Endodermal cell (in vitro differentiated cells): ENCODE measurements at places on chromosomes 3 and 15. TPM values are rescaled to one million over a fixed set of nuclear protein-coding genes. Genes with fewer than 3 reads are reported as not detected.
A peak's percentile ranks its signal among the peaks of the same experiment; 100 is the strongest.

GRCh38 chr15:31302778-31303725 lies 23.6 kb upstream of the KLF13 start:
- H3K4me1 ChIP-seq = peaks cover 13% of the 10 kb centered on the region
- DNase-seq = peak; percentile 78
- H3K36me3 ChIP-seq = no peaks in the 10 kb centered on the region
- peaks cover 39% of the 10 kb centered on the region for H3K27me3 ChIP-seq
- H3K27ac ChIP-seq = no peak overlapping the region
- H3K4me3 ChIP-seq = no peak overlapping the region

GRCh38 chr3:153621953-153622352 lies 459.9 kb downstream of the RAP2B start:
- H3K27ac ChIP-seq = no peak overlapping the region
- no peaks in the 10 kb centered on the region for H3K36me3 ChIP-seq
- H3K4me3 ChIP-seq = no peak overlapping the region
- peaks cover 3% of the 10 kb centered on the region for H3K4me1 ChIP-seq

RPP25 gene
- total RNA-seq = 4.6 and 5.7 TPM in 2 replicates

DNA sequence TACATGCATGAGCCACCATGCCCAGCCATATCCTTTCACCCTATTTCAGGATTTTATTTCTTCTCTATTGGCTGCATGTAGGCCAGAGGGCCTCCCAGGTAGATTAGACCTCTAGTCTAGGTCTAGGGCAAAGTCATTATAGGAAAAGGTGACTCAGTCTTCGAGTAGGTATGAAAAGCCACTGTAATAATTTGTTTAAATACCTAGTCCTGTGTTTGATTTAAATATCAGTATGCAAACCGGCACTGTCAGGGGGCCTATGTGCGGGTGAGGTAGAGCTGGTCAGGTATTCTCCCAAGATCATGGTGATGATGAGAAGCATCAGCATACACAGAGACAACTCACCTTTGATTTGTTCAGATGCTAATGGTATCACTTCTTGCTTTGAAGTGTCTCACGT lies 101.4 kb upstream of the UMPS start:
- no peak overlapping the region for H3K4me3 ChIP-seq
- H3K27ac ChIP-seq = no peak overlapping the region
- H3K27me3 ChIP-seq = no peaks in the 10 kb centered on the region
- peaks cover 6% of the 10 kb centered on the region for H3K4me1 ChIP-seq
- H3K36me3 ChIP-seq = no peaks in the 10 kb centered on the region
- no peak for DNase-seq
